Transverse colon (tissue), 4 donors: ENCODE measurements at places on chromosomes 16 and 17. TPM values are rescaled to one million over a fixed set of nuclear protein-coding genes. Genes with fewer than 3 reads are reported as not detected.

GRCh38 chr16:84766978-84767773 lies 52.6 kb upstream of the CRISPLD2 start:
- H3K4me1 ChIP-seq, result no peaks in the 10 kb centered on the region
- peak overlapping the region; percentile 26 for H3K27ac ChIP-seq
- no peaks in the 10 kb centered on the region for H3K27me3 ChIP-seq
- no peak for DNase-seq

RPL38 gene
- 104 TPM for total RNA-seq

GRCh38 chr16:72426386-72426785 lies 254.4 kb upstream of the PMFBP1 start:
- no peak for DNase-seq
- H3K4me1 ChIP-seq, result no peaks in the 10 kb centered on the region
- no peak overlapping the region for H3K27ac ChIP-seq
- no peaks in the 10 kb centered on the region for H3K36me3 ChIP-seq
- no peak overlapping the region for H3K4me3 ChIP-seq
- H3K27me3 ChIP-seq, result no peaks in the 10 kb centered on the region

DNA sequence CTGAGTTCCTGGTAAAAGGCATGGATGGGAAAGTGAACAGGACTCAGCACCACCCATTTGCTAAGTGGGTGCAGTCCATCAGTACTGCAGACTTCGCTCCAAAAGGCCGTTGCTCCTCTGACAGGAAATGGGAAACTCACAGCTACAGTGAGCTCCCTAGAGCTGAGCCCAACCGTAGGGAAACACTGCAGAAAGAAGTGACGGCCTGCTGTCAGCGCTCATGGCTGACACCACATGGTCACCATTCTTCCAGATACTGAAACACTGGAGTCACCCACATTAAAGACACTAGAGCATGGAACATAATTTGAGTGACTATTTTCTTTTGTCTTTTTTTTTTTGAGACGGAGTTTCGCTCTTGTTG lies 31.9 kb downstream of the UBE2O start:
- H3K4me1 ChIP-seq, result peaks cover 5% of the 10 kb centered on the region
- no peak for DNase-seq
- no peak overlapping the region for H3K27ac ChIP-seq
- no peak overlapping the region for H3K4me3 ChIP-seq
- H3K27me3 ChIP-seq, result no peaks in the 10 kb centered on the region

GRCh38 chr16:87044032-87044382 lies 273.2 kb downstream of the C16orf95 start:
- DNase-seq, result no peak
- H3K4me1 ChIP-seq, result no peaks in the 10 kb centered on the region
- H3K4me3 ChIP-seq, result no peak overlapping the region
- H3K27ac ChIP-seq, result no peak overlapping the region

DNA sequence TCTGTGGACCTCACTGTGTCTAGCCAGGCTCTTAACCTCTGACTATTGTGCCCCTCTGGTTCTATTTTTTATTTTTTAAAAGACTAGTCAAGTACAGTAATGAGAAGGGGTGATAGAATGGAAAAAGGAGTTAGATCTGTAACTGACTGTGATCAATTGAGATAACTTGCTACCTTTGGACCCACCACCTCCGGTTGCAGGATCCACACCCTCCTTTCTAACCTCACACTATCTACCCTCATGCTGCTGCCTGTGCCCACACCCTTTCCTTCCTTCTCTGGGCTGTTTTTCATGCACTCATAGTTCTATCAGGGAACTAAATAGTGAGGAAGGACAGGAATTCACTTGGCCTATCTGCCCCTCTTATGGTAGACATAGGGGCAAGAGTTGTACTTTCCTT lies 172.3 kb downstream of the KATNIP start:
- H3K36me3 ChIP-seq, result no peaks in the 10 kb centered on the region
- no peaks in the 10 kb centered on the region for H3K27me3 ChIP-seq
- H3K27ac ChIP-seq, result peak overlapping the region; percentile 61
- no peak overlapping the region for H3K4me3 ChIP-seq

GRCh38 chr17:57881783-57882351 lies 32.0 kb upstream of the MRPS23 start:
- no peaks in the 10 kb centered on the region for H3K27me3 ChIP-seq
- no peaks in the 10 kb centered on the region for H3K36me3 ChIP-seq
- no peak overlapping the region for H3K4me3 ChIP-seq

- no peak overlapping the region for H3K27ac ChIP-seq
- no peaks in the 10 kb centered on the region for H3K36me3 ChIP-seq
- H3K4me1 ChIP-seq, result no peaks in the 10 kb centered on the region
- DNase-seq, result no peak
- no peak overlapping the region for H3K4me3 ChIP-seq
These were observed 24.7 kb downstream of the RBFOX3 start for GRCh38 chr17:79586131-79586530.

DNA sequence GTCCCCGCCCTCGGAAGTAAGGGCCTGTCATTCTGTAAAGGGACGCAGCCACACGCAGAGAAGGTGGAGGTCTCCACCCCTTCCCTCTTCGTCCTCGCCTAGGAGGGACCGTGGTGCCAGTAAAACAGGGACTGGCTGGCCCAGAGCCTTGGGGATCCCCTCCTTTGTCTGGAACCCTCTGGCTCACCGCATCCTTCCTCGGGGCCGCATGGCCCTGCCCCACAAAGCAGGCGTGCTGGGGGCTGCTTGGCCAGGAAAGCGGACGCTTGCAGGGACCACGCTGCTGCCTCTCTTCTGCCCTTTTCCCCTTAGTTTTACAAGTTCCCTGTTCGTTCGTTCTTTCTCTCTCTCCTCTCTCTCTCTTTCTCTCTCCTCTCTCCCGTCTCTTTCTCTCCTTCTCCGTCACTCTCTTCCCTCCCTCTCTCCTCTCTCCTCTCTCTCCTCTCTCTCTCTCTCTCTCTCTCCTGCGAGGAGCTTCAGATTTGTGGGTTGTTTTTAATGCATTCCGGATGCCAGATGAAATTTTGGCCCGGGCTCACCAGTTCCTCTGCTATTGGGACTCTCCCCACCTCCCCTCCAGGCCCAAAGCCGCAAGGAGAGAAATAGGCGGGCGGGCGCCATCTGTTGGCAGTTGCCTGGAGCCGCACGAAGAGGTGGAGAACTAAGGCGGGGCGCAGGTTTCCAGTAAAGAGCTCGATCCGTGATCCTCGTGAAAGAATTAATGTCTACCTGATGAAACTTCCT lies 35.1 kb upstream of the CDRT4 start:
- peak overlapping the region; percentile 38 for H3K4me3 ChIP-seq
- H3K27ac ChIP-seq, result peak overlapping the region; percentile 75
- DNase-seq, result peak; percentile 85
- H3K4me1 ChIP-seq, result peaks cover 4% of the 10 kb centered on the region

MPP2 gene
- total RNA-seq, result 4.6 TPM

DNA sequence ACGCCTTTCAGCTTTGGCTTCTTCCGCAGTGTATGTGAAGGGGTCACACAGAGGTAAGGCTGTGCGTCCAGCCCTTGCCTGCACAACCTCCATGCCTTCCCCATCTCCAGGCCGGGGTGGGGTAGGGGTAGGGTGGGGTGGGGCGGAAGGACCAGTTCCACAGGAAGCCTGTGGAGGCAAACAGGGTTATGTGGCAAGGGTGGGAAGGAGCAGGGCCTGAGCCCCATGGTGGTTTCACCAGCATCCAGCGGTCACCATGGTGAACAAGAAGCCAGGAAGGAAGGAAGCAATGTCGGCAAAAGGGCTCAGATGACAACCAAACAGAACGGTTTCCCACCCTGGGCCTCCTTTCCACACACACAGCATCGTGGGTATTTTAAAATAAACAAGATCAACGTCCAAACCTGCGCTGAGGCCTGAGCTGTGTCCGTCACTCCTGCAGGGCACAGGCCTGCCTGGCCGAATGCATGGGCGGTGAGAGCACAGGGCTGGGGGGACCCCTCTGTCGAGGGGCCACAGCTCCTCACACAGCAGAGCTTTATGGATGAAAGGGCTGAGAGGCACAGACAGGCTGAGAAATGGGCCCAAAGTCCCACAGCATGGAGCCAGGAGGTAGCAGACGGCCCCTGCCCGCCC lies 80.5 kb downstream of the ZNF778 start:
- H3K36me3 ChIP-seq, result no peaks in the 10 kb centered on the region
- no peaks in the 10 kb centered on the region for H3K27me3 ChIP-seq
- peaks cover 11% of the 10 kb centered on the region for H3K4me1 ChIP-seq
- no peak overlapping the region for H3K27ac ChIP-seq
